ENCODE measurements at places on chromosomes 3 and 15.

- DNase-seq = no peak
Observed at GRCh38 chr3:100540791-100541334, 48.4 kb downstream of the TMEM45A start.

DNA sequence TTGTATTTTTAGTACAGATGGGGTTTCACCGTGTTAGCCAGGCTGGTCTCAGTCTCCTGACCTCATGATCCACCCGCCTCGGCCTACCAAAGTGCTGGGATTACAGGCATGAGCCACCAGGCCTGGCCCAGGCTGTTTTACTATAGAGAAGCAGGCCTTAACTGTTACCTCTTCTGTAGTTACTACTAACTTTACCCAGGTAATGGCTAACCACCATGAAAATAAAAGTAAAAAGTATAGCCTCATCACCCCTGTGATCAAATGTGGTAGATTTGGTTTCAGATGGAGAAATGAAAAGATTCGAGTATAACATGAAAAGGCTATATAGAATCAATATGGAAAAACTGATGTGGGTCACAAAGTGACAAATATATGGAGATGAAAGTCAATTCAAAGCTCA lies 210.1 kb downstream of the CD47 start:
- no peak for DNase-seq

DNA sequence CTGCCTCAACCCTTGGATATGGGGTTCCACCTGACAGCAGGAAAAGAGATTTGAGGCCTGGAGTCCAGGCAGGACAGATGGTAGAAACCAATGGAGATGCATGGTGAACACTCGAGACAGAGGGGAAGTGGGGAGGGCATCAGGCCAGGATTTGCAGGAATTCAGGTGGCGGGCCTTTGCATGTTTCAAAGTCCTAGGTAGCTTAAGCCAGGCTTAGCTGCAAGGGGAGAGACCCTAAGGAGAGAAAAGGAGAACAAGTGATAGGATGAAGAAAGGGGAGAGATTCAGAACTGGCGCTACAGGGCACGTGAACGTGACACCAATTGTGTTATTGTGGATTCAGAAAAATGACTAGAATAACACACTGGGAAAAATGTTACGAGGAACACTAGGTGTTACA lies 182.6 kb downstream of the PDZRN3 start:
- no peak for DNase-seq

- no peak for DNase-seq
Observed at GRCh38 chr15:69677403-69677802, 224.8 kb downstream of the RPLP1 start.

GRCh38 chr3:32238453-32239306 lies at the start of gene CMTM8:
Gene CMTM8, plus strand, starts transcription at chr3:32238680. Its CDS starts 293 bp downstream, at chr3:32238973.
- DNase-seq = no peak

DNA sequence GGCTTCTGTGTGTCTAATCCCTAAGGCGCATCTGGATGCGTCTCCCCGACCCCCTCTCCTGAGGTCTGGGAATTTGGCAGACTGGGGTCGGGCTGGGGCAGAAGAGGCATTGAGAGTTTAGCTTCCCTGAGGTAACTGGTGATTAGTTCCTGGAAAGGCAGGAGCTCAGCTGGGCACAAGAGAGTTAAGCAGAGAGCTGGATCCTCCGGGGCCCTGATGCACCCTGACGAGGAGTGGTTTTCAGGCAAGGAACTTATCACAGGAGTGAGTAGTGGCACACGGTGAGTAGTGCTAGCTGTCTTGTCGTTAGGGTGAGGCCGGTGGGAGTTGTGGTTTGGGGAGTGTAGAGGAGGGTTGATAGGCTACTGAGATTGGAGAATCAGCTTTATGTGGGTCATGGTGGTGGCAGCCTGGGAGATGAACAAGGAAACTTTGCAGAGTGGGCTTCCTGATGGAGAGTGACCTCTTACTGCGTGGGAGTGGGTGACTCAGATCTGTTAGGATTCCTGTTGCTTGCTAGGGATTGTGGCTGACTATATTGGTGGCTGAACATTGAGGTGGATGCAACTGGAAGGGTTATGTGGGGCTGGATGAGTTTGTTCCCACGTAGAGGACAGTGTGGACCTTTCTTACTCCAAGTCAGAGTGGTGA lies 897 bp downstream of the RAD54L2 start:
- DNase-seq = no peak

DNA sequence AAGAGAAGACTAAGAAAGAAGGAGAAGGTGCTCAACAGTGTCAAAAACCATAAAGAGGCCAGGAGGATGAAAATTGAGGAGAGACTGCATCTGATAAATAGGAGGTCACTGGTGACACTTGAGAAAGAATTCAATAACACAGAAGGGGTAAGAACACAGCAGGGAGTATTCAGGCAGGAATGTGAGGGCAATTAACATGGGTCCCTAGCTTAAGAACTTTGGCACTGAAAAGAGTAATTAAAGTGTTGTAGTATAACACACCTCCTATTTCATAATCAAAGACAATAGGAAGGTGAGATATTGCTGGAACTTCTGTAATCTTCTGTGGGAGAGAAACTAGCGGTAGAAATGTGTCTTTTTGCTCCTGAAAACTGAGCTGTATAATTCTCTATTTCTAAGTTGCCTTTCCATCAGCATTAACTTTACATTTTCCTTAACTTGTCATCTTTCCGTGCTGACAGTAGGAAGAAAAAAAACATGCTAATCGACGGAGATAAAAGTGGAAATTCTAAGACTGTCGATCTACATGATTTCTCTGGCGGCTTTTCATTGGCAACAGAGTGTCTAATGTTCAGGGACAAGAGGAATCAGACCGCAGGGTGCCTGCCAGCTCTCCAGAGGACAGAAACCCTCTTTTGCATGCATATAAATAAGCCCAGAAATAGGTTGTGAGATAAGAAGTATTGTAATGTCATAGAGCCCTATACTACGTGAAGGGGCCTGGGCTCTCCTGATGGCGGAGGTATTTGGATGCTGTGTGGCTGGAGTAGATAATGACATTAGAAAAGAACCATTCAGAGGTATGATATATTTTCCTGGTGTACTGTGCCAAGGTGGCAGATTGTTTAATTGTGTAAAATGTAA lies 147.9 kb upstream of the GAP43 start:
- no peak for DNase-seq

DNA sequence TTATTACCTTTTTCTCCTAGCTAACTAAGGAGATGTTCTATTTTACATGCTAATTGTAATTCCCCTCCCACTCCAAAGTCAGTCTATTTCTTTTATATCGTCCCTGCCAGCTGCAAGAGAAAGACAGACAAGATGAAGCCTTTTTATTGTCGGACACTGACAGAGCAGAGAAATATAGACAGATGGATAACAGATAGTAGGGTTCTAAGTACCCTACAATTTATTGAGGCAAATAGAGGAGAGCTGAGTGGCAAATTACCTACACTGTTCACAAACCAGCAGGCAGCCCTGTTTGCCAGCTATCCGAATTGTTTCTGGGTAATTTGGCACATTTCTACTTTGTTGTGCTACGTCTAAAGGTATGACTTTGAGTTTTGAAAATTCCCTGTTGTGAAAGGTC lies 392.3 kb upstream of the ZNF717 start:
- DNase-seq = no peak

GRCh38 chr3:57727106-57727505 lies 29.0 kb upstream of the SLMAP start:
- DNase-seq = no peak

DNA sequence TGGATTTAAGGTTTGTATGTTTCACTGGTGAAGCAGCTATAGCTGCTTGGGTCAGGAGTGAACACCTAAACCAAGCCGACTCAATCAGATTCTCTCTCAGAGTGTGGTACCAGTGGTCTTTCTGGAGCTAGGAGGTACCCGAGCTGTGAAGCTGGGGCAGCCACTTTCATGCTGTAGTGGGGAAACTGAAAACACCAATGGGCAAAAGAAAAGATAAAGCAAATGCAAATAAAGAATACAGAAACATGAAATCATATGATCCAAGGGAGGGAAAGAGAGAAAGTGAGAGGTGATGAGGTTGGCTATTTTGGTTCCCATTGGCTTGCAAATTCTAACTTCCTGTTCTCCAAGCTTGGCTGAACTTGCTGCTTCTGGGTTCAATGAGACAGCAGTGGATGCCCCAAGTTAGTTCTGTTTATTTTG lies 212.3 kb upstream of the CFAP20DC start:
- DNase-seq = no peak

GRCh38 chr3:11660242-11660641 lies 16.5 kb upstream of the VGLL4 start:
- no peak for DNase-seq

- no peak for DNase-seq
Observed at GRCh38 chr3:25781145-25781757, 2.0 kb downstream of the NGLY1 start.

DNA sequence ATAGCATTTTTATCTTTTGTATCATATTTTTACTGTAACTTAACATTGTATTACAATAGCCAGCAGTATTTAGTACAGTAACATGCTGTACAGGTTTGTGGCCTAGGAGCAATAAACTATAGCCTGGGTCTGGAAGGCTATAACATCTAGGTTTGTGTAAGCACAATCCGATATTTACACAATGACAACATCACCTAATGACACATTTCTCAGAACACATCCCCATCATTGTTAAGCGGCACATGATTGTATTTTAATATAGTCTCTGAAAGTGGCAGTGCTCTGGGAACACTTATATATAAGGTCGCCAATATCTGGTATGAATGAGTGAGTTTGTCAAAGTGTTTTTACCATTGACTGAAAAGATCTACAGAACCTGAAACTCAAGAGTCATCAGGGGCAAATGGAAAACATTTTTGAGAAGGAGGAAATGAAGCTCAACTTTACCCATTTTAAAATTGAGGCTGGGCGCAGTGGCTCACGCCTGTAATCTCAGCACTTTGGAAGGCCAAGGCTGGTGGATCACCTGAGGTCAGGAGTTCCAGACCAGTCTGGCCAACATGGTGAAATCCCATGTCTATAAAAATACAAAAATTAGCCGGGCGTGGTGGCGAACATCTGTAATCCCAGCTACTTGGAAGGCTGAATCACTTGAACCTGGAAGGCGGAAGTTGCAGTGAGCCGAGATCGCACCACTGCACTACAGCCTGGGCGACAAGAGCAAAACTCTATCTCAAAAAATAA lies 38.8 kb upstream of the TNFSF10 start:
- DNase-seq = no peak

GRCh38 chr15:59553879-59554735 lies 57.5 kb upstream of the GCNT3 start:
- DNase-seq = no peak

DNA sequence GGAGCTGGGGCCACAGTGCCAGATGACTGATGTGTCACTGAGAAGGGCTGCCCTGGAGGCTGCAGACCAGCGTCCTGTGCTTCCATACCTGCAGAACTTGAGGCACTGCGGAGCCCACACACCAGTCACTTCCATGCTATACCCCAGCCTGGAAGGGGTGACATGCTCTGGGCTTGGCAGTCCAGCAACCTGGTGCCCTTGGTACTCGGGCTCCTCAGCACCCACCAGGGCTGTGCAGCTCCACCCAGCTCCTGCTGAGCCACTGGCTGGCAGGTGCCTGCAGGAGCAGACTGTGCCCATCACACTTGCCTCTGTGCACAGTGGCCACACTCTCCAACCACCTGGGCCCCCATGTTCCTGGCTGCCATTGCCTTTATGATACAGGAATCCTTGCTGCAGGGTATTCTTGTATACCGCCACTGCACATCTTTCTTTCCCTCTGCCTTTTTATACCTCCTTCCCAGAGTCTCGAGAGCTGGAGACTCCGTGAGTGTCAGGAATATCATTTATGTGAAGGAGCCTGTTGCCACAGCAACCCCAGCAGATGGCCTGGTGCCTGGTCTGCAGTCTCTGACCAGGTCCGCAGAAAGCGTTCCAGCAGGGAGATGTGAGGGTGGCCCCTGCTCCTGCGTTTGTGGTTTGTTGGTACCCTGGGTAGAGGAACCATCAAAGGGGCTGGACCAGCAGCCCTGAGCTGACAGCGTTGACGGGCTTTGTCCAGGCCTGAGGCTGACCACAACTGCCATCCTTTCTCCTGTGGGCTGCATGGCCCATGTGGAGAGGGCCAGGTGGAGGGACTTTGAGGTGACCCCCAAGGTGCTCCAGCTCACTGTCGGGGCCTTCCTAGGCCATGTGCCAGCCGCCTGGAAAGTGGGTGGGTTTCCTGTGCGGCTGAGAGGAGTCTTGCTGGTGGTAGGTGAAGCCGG lies 93.4 kb upstream of the PLXNA1 start:
- DNase-seq = no peak

GRCh38 chr3:151383111-151383510 lies 1.4 kb downstream of the P2RY12 start:
- DNase-seq = no peak

GRCh38 chr15:75163150-75163564 lies 38.5 kb upstream of the C15orf39 start:
- DNase-seq = no peak

- no peak for DNase-seq
Observed at GRCh38 chr3:20930034-20930433, 744.0 kb upstream of the SGO1 start.

DNA sequence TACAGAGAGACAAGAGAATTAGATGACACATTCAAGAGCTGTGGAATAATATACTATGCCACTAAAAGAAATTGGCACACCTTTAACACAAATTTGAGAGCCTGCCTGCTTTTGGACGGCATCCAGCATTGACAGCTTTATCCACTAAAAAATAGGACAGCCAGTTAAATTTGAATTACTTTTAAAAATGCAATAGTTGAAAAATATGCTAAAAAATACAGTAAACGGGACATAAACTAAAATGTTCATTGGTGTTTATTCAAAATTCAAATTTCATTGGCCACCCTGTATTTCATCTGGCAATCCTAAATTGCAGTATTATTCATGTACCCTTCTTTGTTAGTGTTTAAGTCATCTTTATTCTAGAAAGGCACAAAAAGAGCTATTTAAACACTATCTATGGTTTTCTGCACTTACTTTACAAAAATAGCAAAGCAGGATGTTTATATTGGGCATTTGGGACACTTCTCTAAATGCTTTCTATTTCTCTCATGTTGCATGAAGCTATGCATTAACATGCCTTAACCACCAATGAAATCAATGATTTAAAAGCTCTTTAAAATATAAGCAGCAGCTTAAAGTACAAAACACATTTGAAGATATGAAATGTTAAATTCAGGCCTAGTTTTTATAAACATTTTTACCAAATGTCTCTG lies 160.1 kb downstream of the NEK10 start:
- DNase-seq = no peak

DNA sequence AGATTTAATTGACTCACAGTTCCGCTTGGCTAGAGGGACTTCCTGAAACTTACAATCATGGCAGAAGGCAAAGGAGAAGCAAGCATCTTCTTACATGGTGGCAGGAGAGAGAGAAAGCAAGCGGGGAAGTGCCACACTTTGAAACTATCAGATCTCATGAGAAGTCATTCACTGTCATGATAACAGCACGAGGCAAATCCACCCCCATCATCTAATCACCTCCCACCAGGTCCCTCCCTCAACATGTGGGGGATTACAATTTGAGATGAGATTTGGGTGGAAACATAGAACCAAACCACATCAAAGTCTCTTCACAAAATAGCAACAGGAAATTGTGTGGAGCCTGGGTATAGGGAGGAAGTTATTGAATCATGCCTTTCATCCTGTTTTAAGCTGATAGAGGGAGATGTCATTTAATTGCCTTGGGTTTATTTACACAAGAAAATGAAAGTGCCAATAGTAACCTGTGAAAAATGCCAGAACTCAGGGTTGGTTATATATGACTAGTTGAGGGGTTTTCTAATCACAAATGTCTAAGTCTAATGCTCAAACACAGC lies 624.8 kb upstream of the LMCD1 start:
- DNase-seq = no peak

GRCh38 chr3:187978433-187979011 lies 175.4 kb upstream of the LPP start:
- no peak for DNase-seq
